ENCODE measurements at places on chromosomes 7 and 10.

- no peak for DNase-seq
Observed at GRCh38 chr7:398888-399287, 108.9 kb downstream of the FOXL3 start.

- peak; percentile 17 for DNase-seq
Observed at GRCh38 chr10:46289209-46289810, 2.5 kb downstream of the ANTXRL start.

DNA sequence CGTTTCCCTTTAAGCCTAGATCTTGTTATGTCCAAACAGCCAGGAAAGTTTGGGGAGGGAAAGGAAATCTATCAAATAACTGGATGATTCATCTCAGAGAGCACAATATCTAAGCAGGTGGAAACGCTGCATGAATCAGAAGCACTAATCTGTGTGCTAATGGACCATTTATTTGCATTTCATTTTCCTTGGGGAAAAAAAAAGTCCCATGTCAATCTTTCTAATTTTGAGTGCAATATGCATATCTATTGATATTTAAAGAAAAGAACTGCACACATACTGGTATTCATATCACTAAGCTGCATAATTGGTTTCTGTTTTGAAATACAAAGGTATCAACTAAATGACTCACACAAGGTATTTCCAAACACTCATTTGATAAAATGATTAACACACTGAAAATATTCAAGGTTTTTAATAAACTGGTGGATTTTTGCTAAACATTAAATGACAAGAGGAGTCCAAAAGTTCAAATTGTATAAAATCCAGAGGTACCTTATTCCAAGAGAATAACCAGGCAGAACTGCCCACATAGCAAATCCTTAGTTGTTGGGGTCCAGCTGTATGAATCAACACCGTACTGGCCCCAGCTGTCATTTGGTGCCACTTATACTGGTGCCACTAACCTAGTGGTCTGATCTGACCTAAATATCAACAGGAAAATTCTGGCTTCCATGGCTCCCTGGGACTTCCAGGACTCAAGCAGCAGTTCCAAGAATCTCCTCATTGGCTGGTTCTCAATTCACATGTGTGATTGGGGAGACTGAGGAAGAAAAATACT is 122.2 kb upstream of the SP4 start:
- no peak for DNase-seq

- no peak for DNase-seq
Observed at GRCh38 chr7:2978408-2978807, 65.3 kb downstream of the CARD11 start.

GRCh38 chr10:130787243-130787642 is 524.3 kb downstream of the TCERG1L start:
- no peak for DNase-seq

DNA sequence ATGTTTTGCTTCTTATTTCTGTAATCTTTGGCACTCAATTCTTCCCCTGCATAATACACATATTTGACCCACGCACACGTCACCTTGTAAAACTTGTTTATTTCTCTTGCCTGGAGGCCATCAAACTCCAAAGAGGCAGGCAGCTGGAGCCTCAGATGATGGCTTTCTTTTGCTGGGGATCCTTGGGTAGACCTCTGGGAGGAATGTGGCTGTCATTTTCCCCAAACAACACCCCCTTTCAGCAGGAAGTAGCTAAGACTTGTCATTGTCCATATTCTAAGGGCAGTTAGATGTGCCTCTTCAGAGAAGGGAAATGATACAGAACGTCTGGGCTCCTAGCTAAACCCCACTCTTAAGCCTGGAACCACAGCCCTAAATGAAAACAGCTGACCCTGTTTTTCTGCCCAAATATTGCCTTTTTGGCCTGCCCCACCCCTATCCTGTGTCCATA is 111.3 kb downstream of the ITGB8 start:
- DNase-seq = no peak

- DNase-seq = no peak
Observed at GRCh38 chr10:81872206-81872862, 2.7 kb upstream of the NRG3 start.

- DNase-seq = no peak
Observed at GRCh38 chr10:70661623-70662361, 10.5 kb upstream of the ADAMTS14 start.
